ENCODE measurements at places on chromosomes 6 and 20. TPM values are rescaled to one million over a fixed set of nuclear protein-coding genes. Genes with fewer than 3 reads are reported as not detected.

Gene SPTLC3
- total RNA-seq, result 11.0 TPM

Gene ZNF341
- 1.4 TPM for total RNA-seq

Gene ELOVL2
- total RNA-seq, result 1.4 TPM

Gene NOTCH4
- 32.5 TPM for total RNA-seq

All from adrenal gland (tissue), 19 donors.